NCI-H2171 (cell line): ENCODE measurements at places on chromosomes 7 and 10.

DNA sequence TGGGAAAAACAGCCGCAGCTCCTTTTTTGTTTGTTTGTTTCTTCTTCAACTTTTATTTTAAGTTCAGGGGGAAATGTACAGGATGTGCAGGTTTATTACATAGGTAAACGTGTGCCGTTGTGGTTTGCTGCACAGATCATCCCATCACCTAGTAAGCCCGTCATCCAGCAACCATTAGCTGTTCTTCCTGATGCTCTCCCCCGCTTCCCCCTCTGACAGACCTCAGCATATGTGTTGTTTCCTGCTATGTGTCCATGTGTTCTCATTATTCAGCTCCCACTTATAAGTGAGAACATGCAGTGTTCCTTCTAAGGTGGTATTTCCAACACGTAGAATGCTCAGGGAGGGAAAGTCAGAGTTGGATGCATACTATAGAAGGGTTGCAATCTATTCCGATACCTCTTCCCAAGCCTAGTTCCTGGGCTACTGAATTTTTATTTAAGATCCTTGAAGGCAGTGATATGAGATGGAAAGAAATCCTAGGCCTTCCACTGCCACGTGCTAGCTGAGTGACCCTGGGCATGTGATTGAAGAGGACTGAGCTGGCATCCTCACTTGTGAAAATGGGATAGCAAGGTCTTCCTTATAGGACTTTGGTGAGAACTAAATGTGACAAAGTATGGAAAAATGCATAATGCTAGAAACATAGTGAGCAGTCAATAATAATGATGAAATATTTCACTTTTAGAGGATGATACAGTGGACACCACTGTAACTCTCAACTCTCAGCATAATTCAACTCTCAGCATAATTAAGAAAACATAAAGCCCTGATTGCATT is 278.5 kb downstream of the REEP3 start:
- no peak for DNase-seq

DNA sequence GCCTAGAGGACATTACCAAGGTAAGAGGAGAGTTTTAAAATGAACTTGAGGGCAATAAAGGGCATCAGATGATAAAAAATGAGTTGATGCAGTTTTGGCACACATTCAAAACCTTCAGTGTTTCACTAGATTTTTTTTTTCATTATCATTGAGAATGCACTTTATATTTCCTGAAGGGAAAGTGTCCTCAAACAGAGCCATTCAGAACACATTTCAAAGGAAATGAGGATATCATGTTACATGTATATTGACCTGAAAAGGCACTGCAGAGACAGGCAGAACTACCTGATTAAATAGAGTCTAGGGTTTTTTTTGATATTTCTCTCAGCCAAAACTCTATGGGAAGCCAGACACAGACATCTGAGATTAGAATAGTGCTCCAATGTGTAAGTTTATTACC is 454.0 kb downstream of the NEBL start:
- no peak for DNase-seq

DNA sequence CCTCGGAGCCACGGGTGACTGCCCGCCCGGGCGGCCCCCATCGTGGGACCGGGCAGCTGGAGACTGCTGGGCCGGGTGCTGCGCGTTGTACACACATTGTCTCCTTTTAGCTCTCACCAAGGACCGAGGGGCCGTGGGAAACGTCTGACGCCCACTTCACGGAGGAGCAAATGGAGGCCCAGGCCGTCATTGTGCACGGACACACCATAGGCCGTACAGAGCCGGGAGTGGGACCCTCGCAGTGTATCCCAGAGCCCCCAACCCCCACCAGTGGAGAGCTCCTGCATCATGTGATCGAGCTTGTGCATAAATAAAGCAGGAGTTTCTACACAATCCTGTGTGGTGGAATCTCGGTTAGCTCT is 722 bp downstream of the DENND10 start:
- no peak for DNase-seq

DNA sequence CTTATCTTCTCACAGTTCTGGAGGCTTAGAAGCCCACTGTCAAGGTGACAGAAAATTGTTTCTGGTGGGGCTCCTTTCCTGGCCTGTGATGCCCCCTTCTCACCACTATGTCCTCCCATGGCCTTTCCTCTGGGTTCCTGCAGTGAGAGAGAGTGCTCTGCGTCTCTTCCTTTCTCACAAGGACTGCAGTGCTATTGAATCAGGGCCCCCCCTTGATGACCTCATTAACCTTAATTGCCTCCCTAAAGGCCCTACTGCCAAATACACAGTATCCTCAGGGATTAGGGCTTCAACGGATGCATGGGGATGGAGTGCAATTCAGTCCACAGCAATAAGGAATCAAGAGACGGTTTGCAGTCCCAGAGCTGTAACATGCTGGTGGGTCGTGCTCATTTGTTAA is 82.0 kb upstream of the GRB10 start:
- DNase-seq, result no peak

- no peak for DNase-seq
Measured at GRCh38 chr7:101998029-101998905, 180.8 kb downstream of the CUX1 start.

DNA sequence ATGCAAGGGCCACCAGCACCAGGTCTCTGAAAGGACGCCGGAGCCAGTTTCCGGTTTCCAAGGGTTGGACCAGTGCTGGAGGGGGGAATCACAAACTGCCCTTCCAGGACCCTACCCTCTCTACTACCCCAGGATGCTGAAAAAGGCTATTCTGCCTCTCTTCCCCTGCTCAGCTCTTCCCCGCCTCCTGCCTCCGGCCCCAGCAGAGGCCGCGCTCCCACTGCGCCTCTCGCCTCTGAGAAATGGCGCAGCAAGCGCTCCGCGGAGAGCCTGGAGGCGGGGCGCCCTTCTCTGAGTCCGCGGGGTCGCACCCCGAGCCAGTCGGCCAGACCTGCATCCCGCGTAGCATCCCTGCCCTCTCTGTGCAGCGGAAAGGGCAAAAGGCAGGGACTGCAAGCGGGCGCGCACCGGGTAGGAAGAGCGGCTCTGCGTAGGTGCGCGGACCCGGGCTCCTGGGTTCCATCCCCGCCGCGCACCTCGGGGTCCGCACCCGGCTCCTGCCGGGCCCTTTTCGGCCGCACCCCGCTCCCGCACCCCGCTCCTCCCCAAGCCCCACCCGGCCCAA is 476 bp upstream of the RET start:
- DNase-seq, result no peak

DNA sequence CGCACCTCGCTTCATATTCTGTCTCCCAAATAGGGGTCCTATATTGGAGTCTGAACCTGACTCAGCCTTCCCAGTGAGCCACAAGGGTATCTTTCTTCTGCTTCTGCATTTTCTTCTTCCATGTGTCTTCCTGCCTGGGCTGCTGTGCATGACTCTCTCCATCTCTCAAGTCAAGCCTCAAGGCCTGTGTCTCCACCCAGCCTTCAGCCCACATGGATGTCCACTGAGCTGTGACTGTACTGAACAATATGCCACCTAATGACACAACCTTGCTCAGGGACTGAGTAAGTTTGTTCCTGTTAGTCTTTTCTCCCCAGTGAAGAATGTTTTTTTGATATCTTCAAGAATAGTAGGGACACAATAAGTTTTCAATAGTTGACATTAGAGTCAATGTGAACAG is 162.7 kb upstream of the TBX20 start:
- no peak for DNase-seq

DNA sequence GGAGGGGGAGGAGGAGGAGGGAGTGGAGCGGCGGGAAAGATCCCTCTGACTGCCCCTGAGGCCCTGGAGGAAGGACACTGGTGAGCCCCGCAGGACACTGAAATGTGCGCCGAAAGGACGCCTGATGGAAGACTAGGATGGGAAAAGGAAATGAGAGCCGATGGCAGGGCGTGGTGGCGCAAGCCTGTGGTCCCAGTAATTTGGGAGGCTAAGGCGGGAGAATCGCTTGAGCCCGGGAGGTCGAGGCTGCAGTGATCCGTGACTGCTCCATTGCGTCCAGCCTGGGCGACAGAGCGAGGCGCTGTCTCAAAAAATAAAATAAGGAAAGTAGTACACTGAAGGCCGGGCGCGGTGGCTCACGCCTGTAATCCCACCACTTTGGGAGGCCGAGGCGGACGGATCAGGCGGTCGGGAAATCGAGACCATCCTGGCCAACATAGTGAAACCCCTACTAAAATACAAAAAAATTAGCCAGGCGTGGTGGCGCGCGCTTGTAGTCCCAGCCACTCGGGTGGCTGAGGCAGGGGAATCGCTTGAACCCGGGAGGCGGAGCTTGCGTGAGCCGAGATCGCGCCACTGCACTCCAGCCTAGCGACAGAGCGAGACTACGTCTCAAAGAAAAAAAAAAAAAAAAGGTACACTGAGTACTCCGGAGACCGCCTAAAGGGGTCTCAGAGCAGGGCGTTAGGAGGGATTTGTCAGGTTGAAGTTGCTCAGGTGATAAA is 561 bp upstream of the HNRNPF start:
- no peak for DNase-seq

GRCh38 chr7:75704928-75705327 is 33.8 kb downstream of the HIP1 start:
- DNase-seq, result no peak

DNA sequence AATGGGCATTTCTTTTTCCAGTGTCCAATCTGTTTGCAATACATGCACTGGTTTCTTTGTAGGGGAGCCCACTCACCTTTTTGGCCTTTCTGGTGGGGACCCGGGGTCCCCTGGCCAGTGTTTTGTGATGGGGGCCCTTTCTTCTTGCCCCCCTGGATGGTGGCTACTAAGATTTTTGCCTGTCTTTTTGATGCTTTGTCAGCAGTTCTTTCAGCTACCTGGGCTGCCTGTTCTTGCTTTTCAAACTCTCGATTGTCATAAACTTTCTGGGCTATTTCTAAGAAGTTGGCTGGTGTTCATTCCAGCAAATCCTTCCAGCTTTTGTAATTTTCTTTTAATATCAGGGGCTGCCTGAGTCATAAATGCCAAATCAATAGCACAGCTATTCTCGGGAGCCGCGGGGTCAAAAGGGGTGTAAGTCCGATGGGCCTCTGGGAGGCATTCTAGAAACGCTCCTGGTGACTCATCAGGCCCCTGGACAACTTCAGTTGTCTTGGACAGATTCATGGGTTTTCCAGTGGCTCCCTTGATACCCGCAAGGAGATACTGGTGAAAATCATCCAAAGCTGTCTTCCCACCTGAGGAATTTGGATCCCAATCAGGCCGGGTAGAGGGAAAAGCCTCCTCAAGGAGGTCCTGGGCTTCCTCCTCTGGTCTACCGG is 79.0 kb downstream of the PRR15 start:
- DNase-seq, result no peak

DNA sequence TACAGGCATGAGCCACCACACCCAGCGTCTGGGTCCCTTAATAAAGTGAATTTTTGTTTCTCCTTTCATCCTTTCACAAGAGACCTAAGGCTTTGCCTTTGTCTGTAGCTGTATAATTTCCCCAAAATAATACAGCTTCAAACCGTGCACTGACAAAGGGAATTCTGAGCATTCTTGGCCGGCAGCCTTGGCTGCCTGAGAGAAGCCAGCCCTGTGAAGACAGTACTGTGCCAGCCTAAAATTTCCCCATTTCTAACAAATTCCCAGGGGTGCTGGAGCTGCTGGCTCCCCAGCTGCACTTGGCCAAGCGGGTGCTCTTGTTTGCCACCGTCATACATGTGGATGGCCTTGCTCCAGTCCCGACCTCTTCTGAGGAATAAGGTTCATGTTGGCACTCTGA is 106.2 kb downstream of the ZMYND11 start:
- DNase-seq, result no peak

DNA sequence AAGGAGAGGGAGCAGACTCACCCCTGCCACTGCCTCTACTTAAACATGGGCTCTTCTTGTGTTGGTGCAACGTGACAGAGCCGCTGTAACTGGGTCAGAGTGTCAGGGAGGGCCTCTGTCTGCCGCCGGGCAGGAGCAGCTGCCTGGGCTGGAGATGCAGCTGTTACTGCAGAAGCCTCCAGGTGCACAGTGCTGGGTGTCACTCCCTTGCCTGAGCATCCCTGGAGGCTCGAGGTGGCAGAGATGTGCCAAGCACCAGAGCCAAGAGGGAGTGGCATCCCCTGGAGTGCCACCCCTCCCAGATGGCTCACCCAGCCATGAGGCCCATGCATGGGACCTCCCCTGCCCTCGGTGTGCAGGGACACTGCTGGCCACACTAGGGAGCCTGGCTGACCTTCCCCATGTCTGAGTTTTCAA is 145.7 kb downstream of the PRPF18 start:
- DNase-seq, result peak; percentile 52

- DNase-seq, result no peak
Measured at GRCh38 chr7:149733131-149733923, 40.1 kb downstream of the ZNF467 start.

DNA sequence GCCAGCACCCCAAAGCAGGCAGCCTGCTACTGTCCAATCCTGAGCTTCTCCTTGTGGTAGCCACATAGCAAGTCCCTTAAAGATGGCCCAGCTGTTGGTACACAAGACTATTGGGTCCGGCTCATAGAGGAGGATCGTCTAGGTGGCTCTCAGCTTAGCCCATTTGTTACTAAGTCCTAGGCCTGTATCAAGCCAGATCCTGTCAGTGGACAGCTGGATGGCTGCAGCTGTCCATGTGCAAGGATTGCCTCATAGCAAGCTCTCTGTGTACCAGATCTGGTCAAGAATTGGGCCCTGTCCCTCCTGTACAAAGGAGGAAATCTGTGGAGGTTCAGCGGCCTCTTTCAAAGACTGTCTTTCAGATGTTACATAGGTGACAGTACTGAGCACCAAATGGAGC is 12.2 kb upstream of the TMEM168 start:
- DNase-seq, result no peak

DNA sequence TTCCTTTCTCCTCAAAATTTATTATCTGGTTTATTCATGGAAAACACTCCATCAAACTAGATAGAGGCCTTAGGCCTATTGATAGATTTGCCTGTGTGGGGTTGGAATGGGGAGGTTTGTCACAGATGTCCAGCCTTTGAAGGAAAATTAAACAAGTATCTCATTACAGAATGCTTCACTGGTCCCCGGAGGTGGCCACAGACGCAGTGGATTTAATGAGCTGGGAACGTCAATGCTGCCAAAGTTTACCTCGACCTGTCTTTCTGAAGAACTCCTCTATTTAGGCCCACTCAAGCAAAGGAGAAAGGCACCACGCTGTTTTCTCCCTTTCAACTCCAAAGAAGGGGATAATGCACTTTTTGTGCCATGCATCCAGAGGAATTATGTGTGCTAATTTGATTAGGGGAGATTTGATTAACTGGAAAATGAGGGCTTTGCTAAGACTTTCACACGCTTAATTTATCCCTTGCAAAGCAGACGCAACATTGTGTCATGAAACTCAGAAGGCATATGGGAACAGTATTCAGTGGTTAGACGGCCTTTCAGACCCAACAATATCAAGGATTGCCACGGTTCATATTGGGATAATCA is 558.8 kb upstream of the GALNT17 start:
- DNase-seq, result no peak

GRCh38 chr7:106053109-106053508 is 59.0 kb downstream of the SYPL1 start:
- no peak for DNase-seq

DNA sequence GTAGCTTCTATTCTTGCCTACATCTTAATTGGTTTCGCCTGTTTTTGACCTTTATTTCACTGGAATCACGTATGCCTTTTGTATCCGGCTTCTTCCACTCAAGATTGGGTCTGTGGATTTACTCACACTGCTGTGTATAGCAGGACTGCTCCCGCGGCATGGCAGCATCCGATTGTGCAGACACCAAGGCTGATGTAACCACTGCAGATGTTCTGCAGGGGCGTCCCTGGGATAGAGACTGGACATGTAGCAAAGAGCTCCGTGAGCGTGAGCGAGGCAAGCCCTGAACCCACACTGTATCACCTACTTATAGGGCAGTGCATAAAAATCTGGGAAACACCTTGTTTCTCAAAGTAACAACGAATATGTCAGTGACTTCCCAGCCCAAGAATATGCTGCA is 11.4 kb upstream of the IDI2 start:
- no peak for DNase-seq
